Stimulated activated naive CD8-positive, alpha-beta T cell treated with anti-CD3 and anti-CD28 coated beads, Interleukin-15, Interleukin-2, amounts not matched to agents 100 U/mL and 50 U/mL, for 24 hours (primary cell): ENCODE measurements at places on chromosomes 11 and 22.
A peak's percentile ranks its signal among the peaks of the same experiment; 100 is the strongest.

- no peak for DNase-seq
These were observed 28.5 kb downstream of the MAML2 start for GRCh38 chr11:96314326-96315020.

GRCh38 chr22:31085928-31086327 lies 4.8 kb downstream of the SMTN start:
- DNase-seq, result no peak

- DNase-seq, result no peak
These were observed 2.7 kb upstream of the GSTT4 start for GRCh38 chr22:24008022-24008283.

DNA sequence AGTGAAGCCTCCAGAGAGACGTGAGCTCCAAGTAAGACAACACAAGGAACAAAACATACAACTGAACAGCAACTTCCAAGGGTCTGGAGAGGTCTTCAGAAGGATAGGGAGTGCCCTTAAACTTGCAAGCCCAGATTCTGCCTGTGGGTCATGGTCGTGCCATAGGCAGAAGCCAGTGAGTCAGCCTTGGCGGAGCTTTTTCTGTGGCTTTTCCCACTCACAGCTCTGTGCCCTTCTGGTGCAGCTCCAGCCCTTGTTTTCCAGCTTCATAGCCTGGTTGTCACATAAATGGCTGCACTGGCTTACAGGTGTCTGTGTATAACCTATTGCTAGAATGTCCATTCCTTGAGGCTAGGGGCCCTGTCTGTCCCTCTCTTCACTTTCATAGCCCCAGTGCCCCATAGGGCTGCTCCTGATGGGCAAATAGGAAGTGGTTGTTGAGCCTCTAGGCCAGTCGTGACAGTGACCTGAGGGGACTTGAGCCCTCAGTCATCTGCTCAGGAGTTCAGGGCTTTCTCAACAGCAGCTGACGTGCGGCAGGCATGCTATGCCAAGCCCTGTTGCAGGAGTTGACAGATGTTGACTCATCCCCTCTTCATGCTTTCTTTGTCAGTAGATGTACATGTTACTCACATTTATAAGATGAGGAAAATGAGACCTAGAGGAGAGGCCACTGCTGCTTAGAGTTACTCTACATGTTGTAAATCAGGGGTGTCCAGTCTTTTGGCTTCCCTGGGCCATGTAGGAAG lies 7.4 kb downstream of the MED15 start:
- no peak for DNase-seq

DNA sequence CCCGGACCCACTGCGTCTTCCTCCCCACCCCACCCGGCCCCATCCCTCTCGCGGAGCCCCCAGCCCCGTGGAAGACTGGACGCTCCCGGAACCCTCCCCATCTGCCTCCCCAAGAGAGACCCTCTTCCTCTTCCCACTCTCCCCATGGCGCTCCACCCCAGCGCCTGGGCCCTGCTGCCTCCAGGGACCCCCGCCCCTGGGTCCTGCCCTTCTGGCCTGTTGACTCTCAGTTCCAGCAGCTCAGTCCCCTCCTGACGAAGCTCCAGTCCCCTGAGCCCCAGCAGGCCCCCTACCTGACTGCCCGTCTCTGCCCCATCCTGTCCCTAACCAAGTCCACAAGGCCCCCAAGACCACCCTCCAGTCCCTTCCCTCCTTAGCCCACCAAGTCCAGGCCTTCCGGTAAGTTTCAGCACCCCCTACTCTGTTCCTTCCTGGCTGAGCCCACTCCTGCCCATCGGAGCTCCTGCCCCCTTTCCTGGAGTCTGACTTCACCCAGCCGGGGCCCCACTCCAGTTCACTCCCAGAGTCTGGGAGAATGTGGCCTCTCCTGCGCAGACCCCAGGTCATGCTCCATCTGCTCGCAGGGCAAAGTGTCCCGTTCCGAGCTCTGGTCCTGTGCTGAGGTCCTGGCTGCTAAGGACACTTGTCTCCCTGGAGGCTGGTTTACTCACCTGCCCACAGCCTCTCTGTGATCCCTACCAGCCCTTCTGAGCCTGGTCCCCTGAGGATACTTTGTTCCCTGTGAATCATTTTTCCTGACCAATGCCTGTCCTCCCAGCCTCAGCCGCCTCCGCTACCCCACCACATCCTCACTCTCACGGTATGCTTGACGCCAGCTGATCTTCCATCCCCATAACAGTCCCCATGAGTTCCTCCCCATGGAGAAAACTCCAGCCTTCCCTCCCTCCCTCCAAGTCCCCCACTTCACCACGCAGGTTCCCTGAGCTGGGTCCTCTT lies 722 bp downstream of the IFITM10 start:
- DNase-seq, result no peak

DNA sequence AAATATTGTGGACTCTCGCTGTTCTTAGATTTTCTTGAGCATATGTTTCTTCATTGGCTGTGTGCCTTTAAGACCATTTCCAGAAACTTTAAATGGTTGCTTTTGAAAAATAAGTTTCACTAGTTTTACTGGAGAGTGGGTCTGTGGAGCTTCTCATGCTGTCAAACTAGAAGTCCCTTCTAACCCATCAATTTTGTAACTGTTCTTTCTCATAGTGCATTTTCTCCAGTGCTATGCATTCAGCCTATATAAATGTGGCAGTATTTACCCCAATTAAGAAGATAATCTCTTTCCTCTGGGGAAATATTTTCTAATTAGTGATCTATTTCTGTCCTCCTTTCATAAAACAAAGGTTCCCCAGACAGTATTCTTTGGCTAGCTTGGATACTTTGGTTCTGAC lies 97.9 kb upstream of the RRM1 start:
- DNase-seq, result no peak

DNA sequence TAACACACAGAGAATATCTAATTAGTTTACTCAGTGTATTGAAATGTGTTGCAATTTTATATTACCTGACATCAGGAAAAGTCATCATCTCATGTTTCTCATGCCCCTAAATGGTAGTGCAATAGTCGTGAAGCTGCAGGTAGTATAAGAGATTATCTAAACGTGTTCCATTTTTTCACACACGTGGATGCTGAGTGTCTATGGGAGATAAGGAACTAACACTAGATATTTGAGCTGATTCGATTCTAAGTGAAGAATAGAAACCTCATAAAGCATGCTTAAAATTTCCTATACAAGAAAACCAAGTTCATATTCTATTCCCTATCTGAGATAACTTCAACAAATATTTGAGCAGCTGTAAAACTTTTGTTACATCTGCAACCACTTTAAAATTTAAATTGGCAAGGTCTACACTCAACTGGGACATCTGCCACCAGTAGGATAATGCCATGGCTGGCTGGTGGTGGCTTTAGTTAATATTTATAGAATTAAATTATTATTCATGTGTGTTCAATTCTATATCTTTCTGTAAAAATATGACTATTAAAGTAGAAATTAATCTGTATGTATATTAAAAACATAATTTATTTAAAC lies 388.8 kb downstream of the LUZP2 start:
- DNase-seq, result no peak

- peak; percentile 25 for DNase-seq
These were observed 60.2 kb downstream of the BRD1 start for GRCh38 chr22:49767355-49768062.

GRCh38 chr11:119362741-119363080 lies 16.2 kb upstream of the MFRP start:
- DNase-seq, result no peak

DNA sequence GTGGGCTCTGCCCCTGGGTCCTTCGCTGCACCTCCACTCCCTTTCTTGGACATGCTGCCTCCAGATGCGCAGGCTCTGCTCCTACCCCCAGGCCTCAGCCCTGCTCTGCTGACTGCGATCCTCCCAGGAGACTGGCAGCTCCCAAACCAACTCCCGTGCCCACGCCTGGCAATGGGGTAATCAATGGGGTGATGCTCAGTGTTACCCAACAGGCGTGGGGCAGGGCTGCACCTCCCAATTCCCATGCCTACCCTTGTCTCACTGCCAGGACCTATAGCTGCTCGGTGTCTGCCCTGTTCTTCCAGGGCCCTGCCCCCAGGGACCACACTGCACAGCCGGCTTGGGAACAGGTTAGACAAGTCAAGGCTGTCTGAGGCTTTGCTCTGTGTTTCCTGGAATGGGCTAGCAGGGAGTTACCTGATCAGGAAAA lies at the start of gene ALDH3B2:
ALDH3B2 (minus strand) TSS at position 182 of the 430 bp plus-strand sequence. CDS start 7,688 bp downstream, outside the sequence.
- no peak for DNase-seq

GRCh38 chr22:25370322-25370721 lies 150.9 kb downstream of the CRYBB2 start:
- no peak for DNase-seq

- no peak for DNase-seq
These were observed 75.4 kb downstream of the ZBTB16 start for GRCh38 chr11:114134870-114135269.

DNA sequence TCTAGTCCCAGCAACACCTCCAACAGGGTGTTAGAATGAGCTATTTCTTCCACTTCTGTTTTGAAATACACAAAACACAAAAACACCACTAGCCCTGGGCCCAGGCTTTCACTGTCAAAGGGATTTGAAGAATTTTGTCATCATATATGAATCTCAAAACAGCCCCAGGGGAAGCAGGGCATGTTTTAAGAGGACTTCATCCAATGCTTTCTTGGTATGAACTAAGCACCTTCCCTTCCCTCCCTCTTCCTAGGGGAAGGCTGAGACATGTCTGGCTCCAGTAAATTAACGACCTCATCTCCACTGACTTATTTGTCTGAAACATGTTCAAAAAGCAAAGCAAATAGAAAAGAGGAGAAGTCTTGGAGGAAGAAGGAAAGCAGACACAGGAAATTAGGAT lies 75.7 kb upstream of the INCENP start:
- DNase-seq, result no peak

- no peak for DNase-seq
These were observed 4.6 kb downstream of the GNB1L start for GRCh38 chr22:19849835-19850762.

- no peak for DNase-seq
These were observed 39.0 kb downstream of the IGLL5 start for GRCh38 chr22:22926370-22927195.

GRCh38 chr11:109514313-109515018 lies 92.5 kb downstream of the C11orf87 start:
- DNase-seq, result no peak

GRCh38 chr22:39943953-39944872 lies 16.0 kb upstream of the TMA7B start:
- DNase-seq, result no peak

DNA sequence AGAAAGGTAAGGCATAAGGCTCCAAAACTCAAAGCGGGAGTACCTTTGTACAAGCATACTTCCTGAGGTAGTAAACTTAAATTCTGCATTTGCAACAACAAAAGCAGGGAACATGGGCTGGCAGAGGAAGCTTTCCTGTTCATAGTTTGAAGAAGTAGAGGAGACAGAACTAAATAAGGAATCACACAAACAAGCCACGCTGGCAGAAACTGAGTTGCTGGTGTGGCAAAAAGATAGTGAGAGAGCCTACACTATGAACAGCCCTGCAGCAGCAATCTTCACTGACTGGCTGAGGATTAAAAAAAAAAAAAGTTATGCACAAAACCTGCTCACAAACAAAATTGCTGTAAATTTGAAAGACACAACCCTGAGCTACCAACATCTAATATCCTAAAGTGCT lies 46.5 kb downstream of the FCHSD2 start:
- no peak for DNase-seq

- DNase-seq, result no peak
These were observed 6.9 kb downstream of the NFRKB start for GRCh38 chr11:129888451-129888850.

GRCh38 chr11:129620237-129621104 lies 195.2 kb upstream of the TMEM45B start:
- DNase-seq, result no peak

GRCh38 chr11:91857179-91857578 lies 367.4 kb upstream of the FAT3 start:
- DNase-seq, result no peak

GRCh38 chr11:123561431-123561800 lies 93.0 kb downstream of the SCN3B start:
- DNase-seq, result no peak

GRCh38 chr22:19943082-19944026 lies 1.7 kb upstream of the TXNRD2 start:
- DNase-seq, result no peak

GRCh38 chr11:132251061-132251460 lies 880.6 kb downstream of the NTM start:
- DNase-seq, result no peak

GRCh38 chr22:42444077-42444904 lies 12.1 kb upstream of the NFAM1 start:
- DNase-seq, result peak; percentile 80

- no peak for DNase-seq
These were observed 1040.0 kb downstream of the TBC1D22A start for GRCh38 chr22:47802421-47802820.

GRCh38 chr22:47810505-47811500 lies 1048.4 kb downstream of the TBC1D22A start:
- DNase-seq, result no peak

- no peak for DNase-seq
These were observed 1564.8 kb upstream of the TENM4 start for GRCh38 chr11:81005595-81005994.

DNA sequence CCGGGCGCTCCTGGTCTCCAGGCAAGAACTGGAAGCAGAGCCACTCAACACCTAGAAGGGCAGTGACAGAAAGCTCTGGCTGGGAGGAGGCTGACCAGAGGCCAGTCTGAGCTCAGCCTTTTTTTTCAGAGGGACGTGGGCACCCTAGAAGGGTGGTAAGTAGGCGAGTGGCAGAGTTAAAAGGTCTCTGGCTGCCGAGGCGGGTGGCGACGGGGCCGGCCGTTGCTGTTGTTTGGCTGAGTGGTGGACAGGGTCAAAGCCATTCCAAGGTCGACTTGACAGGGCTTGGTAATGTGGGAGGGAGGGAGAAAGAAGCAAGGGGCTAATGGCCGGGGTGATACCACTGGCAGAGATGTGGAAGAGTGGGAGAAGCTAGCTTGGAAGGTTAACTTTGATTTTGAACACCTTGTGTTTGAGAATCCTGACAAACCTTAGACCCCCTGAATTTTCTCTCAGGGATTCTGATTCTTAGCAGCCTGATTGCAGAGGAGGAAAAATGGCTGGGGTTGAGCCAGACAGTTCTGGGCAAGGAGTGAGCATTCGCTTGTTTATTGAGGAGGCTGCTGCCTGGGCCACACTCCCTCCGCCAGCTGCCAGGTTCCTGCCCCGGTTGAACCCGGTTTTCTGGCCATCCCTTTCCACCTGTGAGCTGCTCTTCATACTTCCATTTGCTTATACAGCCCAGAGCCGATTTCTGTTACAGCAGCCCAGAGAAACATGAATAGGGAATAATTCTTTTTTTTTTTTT lies 868 bp upstream of the SYCE3 start:
- DNase-seq, result no peak
